ENCODE measurements at places on chromosomes 2 and 18.

GRCh38 chr2:114787486-114787885 lies 345.0 kb downstream of the DPP10 start:
- no peak for DNase-seq

GRCh38 chr2:101290711-101291110 lies 17.8 kb downstream of the RNF149 start:
- DNase-seq, result no peak

GRCh38 chr2:240602266-240603050 lies 15.9 kb downstream of the CAPN10 start:
- DNase-seq, result no peak

DNA sequence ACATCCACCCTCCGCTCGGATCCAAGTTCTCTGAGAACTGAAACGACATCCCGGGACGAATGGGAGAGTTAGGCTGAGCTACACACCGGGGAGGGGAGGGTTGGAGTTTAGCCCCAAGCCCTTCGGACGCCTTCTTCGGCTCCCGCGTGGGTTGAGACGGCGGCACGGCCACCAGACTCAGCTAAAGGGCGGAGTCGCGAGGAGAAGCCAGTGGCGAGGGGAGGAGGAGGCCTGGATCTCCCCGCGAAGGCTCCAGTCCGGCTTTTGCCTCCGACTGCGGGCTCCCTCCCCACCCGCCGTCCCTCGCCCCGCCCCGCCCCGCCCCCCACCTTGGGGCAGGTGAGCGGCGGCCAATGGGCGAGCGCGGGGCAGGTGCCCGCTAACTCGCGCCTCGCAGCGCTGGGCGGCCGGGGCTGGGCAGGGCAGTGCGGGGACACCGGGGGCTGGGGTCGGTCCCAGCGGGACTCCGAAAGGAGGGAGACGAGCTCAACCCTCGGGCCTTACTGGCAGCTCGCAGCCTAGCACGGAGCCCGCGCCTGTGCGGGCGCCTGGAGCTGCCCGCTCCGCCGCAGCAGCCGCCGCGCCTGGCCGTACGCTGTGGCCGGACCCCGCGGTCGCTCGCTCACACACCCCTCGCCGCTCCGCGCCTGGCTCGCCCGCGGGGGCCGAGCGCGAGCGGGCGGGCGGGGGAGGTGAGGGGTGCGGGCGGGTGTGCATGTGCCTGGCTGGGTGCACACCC lies at the start of gene EMX1:
Gene EMX1, plus strand, starts transcription at position 382 of the 739 bp plus-strand sequence. Its CDS starts 334 bp downstream, at position 716.
- peak; percentile 79 for DNase-seq

- no peak for DNase-seq
Observed at GRCh38 chr2:51711766-51712165, 679.8 kb upstream of the NRXN1 start.

DNA sequence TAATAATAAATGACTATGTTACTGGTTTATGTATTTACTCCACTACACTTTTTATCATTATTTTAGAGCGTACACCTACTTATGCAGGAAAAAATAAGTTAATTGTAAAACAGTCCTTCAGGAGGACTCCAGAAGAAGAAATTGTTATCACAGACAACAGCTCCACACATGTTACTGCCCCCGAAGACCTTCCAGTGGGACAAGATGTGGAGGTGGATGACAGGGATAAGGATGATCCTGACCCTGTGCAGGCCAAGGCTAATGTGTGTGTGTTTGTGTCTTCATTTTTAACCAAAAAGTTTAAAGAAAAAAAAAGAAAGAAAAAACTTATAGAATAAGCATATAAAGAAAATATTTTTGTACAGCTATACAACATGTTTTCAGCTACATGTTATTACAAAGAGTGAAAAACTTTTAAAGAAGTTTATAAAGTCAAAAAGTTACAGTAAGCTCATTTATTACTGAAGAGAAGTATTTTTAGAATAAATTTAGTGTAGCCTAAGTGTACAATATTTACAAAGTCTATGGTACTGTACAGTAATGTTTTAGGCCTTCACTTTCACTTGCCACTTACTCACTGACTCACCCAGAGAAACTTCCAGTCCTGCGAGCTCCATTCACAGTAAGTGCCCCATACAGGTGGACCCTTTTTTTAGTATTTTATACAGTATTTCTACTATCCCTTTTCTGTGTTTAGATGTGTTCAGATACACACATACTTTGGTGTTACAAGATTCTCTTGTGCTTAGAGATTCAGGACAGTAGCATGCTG lies 7.5 kb downstream of the TGFBRAP1 start:
- DNase-seq, result no peak

DNA sequence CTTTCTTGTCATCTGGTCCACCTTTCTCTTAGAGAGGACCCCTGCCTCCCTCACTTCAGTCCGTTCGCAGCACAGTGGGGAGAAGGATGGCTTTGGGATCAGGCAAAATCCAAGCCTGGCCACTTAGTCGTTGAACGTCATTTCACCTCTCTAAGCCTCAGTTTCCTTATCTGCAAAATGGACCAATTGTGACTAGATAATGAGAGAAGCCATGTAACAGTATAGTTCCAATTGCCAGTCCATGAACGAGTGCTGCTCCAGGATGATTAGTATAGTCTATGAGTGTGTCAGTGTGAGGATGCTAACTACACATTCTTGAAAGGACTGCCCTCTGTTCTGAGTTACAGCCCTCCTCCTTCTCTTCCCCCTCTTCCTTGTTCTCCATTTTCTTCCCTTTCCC lies 1.1 kb downstream of the INHA start:
- DNase-seq, result no peak

GRCh38 chr18:42801706-42802105 lies 313.8 kb downstream of the RIT2 start:
- no peak for DNase-seq

DNA sequence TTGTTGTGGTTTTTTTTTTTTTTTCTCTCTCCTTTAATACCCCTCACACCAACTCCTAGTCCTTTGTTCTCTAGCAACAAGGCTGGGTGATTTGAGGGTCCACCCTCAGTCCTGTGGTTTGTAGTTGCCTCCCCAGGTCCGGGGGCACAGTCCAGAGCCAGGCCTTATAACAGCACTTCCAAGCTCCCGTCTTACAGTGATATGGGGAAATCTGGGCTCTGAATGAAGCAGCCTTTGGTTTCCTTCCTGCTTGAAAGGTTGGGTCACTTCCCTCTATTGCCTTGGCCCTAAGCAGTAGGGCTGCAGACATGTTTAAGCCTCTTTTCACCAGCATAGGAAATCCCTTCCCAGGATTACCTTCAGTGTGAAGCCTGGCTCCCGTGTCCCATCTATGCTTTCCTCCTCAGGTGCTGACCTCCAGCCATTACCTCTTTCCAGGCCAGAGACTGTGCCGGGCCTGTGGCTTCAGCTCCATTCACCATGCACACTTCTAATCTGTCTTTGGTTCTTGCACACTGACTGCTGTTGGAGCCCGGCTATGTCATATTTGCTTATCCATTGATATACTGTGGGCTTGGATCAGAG lies 21.2 kb upstream of the NTSR2 start:
- no peak for DNase-seq

GRCh38 chr18:48790869-48791635 lies 159.7 kb downstream of the SMAD7 start:
- no peak for DNase-seq

- DNase-seq, result no peak
Observed at GRCh38 chr2:145558617-145559350, 1038.9 kb upstream of the ZEB2 start.

DNA sequence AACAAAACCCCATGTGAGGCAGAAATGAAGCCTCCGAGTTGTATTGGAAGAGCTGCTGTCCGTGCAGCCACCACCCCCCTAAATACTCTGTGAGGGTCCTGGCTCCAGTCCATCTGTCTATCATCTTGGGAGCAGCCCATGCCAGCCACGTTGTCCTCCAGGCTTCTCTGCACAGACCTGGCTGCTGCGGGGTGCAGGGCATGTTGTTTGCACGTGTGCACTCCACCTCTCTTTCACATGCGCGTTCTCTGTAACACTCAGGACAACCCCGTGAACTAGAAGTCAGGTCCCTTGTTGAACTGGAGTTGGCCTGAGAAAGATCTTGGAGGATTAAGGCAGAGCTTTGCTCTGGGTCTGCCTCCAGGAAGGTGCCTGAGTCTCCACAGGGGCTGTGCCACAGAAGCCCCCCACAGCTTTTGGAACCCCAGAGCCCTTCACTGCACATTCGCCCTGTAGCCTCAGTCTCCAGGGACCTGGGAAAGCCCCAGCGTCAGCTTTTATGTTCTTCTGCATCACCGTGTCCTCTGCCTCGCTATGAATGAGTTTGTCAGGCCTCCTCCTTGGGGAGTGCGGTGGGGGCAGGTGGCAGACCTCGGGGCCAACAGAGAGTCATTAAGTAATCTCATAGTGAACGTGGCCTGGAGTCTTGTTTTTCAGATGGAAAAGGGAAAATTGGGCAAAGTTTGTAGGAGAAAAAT lies 16.6 kb downstream of the RTP5 start:
- DNase-seq, result no peak

DNA sequence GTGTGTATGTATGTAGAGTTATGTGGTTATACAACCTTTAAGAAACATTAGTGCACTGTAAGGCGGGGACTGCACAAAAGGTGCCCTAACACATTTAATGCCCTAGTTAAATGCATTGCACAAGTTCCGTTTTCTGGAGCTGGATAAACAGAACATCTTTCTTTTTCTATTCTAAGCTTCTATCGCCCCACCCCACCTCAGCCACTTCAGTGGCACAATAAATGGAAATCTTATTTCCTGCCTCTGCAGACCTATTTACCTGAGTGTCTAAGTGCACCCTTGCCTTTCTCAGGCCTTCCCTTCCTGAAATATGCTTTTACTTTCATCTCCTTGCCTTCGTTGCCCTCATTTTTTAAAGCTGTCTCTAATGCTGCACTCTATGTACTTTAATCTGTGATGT lies 123.5 kb downstream of the TANC1 start:
- no peak for DNase-seq

- no peak for DNase-seq
Observed at GRCh38 chr18:58230438-58231179, 186.6 kb downstream of the NEDD4L start.

DNA sequence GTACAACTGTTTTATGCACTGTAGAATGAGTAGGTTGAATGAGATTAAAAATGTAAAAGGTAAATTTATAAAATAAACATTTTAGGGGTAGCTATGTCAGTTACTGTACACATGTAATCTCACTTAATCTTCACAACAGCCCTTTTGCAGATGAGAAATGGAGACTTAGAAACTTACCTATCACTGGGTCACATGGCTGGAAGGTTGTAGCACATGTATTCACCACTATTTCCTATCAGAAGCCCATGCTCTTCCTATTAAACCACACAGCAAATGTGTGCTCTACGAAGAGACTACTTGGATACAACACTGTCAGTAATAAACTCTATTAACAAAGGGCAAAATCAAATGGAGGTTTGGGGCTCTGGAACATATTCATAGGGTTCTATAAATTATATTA lies 60.5 kb downstream of the VWC2L start:
- no peak for DNase-seq

- no peak for DNase-seq
Observed at GRCh38 chr2:202831242-202832220, 40.0 kb downstream of the ICA1L start.

- DNase-seq, result no peak
Observed at GRCh38 chr18:23877371-23877770, 137.2 kb upstream of the TTC39C start.

DNA sequence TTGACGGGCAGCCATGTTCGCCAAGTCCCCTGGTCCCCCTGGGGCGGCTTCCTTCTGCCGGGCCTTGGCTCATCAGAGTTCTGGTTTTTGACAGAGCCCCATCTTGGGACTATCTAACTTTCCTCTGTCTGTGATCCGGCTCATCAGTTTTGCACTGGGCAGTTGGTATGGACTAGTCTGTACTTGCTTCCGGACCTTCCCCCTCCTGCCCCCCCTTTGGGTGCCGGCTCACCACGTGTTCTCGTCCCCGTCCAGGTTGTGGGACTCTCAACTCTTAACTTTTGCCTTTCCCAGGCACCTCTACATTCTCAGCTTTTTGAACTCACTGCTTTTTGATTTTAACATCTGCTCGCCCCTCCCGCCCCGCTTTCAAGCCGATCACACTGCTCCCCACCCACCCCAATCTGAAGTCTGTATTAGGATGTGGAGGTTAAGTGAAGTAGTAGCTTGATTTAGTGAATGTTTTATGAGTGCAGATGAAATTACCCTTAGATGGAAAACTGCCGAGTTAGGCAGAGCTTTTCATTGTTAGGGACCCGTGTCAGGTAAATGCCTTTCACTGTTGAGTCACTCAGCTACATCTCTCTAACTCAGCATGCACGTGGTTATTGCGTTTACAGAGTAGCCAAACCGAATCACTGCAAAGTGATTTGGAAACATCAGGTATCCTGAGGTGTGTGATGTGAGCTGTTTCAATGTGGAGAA lies 874 bp downstream of the WDR43 start:
- no peak for DNase-seq

Data from NCI-H774 (cell line).